Activated B cell treated with CpG ODN at 0.5 μM for 24 hours (primary cell): ENCODE measurements at places on chromosomes 6 and 20.

DNA sequence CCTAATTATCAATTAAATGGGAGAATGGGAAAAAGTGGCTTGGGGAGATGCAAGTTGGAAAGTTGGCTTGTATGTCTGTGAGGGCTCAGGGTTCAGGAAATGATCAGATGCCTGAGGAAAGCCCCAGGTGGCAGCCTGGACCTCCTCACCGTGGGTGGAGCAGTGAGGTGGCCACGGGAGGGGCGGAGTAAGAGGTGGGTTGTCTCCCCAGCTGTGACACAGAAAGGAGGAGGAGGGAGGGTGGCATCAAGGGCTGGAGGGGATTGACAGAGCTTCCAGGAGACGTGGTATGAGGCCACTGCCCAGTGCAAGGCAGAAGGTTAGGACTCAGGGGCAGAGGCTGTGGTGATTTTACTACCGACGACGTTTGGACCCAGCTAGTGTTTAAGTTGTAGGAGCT, 672.2 kb downstream of the PRKN start:
- H3K36me3 ChIP-seq: no peaks in the 10 kb centered on the region
- no peaks in the 10 kb centered on the region for H3K27me3 ChIP-seq
- DNase-seq: no peak

DNA sequence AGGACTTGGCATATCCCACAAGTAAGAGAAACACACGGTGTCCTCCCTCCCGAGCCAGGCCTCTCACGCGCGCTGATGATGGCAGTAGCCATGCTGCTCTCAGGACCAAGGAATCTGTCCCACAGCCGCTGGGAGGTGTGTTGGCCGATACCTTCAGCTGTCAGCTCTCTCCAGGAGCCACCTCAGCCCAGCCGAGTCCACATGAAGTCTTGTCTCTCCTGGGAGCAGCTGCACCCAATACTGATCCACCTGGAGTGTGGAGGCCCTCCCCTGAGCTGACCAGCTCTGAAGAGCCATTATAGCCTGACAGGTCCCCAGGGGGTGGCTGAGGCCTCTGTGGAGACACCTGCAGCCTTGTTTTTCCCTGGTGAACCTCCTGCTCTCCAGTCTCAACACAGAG, 23.8 kb upstream of the NXT1 start:
- peaks cover 5% of the 10 kb centered on the region for H3K4me1 ChIP-seq
- no peak overlapping the region for H3K4me3 ChIP-seq
- H3K27me3 ChIP-seq: no peaks in the 10 kb centered on the region
- H3K36me3 ChIP-seq: no peaks in the 10 kb centered on the region
- no peak for DNase-seq

- H3K4me3 ChIP-seq: no peak overlapping the region
- no peak for DNase-seq
- H3K27me3 ChIP-seq: no peaks in the 10 kb centered on the region
- peaks cover 86% of the 10 kb centered on the region for H3K4me1 ChIP-seq
Measured at GRCh38 chr20:21312813-21313474, 9.8 kb downstream of the XRN2 start.

- H3K27ac ChIP-seq: no peak overlapping the region
- H3K27me3 ChIP-seq: no peaks in the 10 kb centered on the region
- no peak overlapping the region for H3K4me3 ChIP-seq
- DNase-seq: no peak
- peaks cover 8% of the 10 kb centered on the region for H3K4me1 ChIP-seq
Measured at GRCh38 chr6:20655317-20655716, 121.1 kb downstream of the CDKAL1 start.
